Substantia nigra (tissue), 51 donors: ENCODE measurements at places on chromosomes 16 and 17.

GRCh38 chr17:83176623-83177583 is 97.5 kb downstream of the METRNL start:
- DNase-seq: no peak

GRCh38 chr17:68539548-68540467 is 27.6 kb downstream of the PRKAR1A start:
- DNase-seq: no peak

DNA sequence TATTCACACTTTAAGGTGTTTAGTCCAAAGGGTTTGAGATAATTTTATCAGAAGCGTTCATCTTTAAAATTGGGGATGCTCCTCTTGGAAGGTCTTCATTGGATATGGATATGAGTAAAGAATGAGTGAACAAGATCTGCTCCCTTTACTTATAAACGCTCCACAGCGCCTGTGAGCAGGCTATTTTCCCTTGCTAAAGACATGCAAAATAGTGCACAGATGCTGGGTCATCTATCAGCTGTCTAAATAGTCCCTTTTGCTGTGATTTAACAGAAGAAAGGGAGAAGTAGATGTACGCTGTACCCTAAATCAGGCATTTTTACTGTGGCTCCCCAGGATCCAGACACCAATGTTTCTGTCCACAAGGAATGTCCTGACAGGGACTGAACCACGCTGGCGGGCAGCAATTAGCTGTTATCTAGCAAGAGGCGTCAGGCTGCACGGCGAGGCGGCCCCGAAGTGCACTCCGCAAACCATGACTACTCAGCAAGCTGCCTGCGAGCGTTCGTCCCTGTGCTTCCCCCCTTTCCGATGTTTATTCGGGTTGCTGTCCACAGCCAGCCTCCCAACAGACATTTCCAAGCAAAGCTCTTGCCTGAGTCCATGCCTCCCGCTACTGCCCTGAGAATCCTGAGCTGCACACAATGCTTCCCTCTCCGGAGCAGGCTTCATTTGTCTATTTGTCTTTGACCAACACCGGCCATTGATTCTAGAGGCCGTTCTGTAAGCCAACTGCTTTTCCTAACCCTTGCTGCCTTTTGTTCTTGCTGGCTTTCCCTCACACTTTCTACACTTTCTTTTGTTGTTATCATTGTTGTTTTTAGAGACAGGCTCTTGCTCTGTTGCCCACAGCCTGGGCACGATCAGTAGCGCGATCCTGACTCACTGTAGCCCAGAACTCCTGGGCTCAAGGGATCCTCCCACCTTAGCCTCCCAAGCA is 55.7 kb upstream of the CNEP1R1 start:
- no peak for DNase-seq

DNA sequence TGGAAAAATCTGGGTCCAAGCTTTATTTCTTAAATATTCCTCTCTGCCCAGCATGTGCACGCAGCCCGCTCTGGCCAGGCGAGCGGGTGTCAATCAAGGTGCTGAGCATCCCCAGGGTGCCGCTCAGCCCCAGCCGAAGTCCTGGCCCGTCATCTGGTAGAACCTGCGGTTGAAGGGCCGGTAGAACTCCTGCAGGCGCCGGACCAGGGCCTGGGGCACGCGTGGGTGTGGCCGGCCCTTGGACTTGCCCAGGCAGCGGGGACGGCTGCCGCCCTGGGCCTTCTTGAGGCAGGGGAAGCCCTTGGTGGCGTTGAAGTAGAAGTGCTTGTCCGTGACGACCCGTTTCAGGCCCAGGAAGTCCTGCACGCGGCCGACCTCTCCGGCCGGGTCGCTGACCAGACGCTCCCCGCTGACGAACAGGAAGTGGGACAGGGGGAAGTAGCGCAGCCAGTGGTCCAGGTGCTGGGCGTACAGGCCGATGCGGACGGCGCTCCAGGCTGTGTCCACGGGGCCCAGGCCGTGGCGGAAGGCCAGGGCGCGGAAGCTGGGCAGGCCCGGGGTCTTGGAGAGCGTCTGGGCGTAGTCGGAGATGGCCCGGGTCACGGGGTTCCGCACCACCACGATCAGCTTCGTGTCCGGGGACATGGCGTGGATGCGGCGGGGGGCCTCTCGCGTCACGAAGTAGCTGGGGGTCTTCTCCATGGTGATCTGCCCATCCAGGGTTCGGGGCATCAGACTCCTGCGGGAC is 6.6 kb downstream of the HS3ST6 start:
- no peak for DNase-seq

GRCh38 chr17:32258383-32259140 is 7.1 kb upstream of the RHBDL3 start:
- no peak for DNase-seq

DNA sequence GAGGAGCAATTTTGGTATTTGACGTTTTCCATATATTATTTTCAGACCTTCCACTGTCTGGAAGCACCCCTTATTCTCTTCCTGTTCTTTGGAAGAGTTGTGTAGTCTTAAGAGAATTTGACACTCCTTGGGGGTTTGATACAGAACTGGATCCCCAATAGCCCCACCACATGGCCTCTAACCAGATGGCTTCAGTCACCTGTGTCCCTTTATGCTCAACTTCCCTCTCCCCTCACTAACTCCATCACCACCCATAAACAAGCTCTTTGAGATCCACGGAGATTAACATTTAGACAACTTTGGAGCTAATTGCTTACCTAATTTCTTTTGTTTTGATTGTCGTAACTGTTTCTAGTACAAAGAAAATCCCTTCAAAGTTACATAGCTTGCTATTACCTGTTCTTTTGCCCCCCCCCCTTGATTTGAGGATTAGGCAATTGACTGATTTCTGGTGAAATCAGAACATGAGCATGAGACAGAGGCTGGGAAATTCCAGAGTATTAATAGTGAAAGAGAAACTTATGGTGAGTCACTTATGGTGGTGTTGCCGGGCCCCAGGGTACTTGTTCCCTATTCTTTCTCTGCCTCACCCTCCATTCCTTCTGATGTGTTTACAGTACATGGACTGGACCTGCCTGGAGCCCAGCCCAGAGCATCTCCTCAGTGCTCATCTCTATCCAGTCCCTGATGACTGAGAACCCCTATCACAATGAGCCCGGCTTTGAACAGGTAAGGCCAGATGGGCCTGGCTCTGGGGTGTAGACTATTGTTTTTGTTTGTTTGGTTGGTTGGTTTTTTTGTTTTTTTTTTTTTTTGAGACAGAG is 7.5 kb downstream of the UBE2Z start:
- DNase-seq: no peak

GRCh38 chr17:58086953-58087352 is 3.7 kb downstream of the DYNLL2 start:
- DNase-seq: no peak

DNA sequence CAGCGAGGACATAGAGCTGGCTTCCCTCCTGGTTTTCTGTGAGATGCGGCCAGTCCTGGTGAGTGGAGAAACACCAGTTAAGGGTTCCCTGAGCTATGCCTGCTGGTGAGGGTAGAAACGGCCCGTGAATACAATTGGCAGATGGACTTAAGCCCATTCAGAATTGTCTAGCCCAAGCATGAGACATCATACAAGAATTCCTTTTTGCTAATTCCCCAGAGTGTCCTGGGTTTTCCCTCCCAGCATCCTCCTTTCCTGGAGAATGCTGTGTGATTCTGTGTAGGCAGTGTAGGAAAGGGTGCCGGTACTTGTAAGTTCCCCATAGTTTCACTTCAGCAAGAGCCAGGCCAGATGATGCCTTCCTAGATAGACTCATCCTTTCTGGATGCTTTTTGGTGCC is 65.1 kb downstream of the SDR42E1 start:
- DNase-seq: no peak

- DNase-seq: no peak
Observed at GRCh38 chr16:84080378-84080777, 36.4 kb downstream of the MBTPS1 start.

- peak; percentile 44 for DNase-seq
Observed at GRCh38 chr16:89722392-89723278, 1.3 kb downstream of the ZNF276 start.

DNA sequence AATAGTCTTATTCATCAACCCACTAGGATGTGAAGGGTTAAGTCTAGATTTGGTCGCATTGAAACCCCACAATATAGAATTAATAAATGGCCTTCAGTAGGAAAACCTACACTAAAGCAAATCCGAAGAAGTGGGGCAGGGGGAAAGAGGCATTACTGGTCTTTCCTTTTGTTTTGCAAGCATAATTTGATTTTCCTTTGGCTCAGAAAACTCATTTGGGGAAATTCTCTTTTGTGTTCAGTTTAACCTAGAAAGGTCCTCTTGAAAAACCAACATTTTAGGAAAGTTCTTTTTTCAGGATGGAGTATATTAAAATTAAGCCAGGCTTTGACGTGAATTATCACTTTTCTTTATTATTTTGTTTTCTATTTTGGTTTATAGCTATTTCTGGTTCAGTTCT is 31.7 kb downstream of the ERCC4 start:
- no peak for DNase-seq

DNA sequence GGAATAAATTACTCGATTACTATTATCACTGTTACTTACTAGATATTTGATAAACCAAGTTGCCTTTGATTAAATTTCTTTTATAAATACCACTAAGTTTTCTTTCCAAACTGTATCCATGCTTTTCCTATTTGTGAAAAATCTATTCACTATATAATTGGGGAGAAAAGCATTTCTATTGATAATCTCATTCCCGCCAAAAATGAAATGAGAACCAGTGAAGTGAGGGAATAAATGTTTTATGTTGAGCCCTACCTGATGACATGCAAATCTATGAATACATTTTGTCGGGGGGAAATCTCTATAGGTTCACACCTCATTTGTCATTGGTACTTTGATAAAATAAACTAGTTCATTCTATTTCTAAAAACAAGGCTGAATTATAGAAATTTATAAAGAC is 15.7 kb downstream of the BRIP1 start:
- no peak for DNase-seq

- no peak for DNase-seq
Observed at GRCh38 chr16:23516366-23517137, 6.3 kb upstream of the GGA2 start.
